KBM-7 (cell line): ENCODE measurements at places on chromosomes 7 and 10.

GRCh38 chr7:47576031-47576865, 5.7 kb downstream of the TNS3 start:
- DNase-seq = peak; percentile 70

- no peak for DNase-seq
Observed at GRCh38 chr7:139828446-139828845, 618 bp upstream of the TBXAS1 start.

- no peak for DNase-seq
Observed at GRCh38 chr10:132789659-132790148, 3.8 kb upstream of the NKX6-2 start.

GRCh38 chr7:67343114-67343513, 346.5 kb downstream of the TYW1 start:
- no peak for DNase-seq

GRCh38 chr7:100823140-100823525, 4.2 kb downstream of the EPHB4 start:
- DNase-seq = no peak

- peak; percentile 85 for DNase-seq
Observed at GRCh38 chr7:17041324-17041723, 159.5 kb upstream of the AGR3 start.

- DNase-seq = no peak
Observed at GRCh38 chr7:2924866-2925840, 81.0 kb upstream of the GNA12 start.

DNA sequence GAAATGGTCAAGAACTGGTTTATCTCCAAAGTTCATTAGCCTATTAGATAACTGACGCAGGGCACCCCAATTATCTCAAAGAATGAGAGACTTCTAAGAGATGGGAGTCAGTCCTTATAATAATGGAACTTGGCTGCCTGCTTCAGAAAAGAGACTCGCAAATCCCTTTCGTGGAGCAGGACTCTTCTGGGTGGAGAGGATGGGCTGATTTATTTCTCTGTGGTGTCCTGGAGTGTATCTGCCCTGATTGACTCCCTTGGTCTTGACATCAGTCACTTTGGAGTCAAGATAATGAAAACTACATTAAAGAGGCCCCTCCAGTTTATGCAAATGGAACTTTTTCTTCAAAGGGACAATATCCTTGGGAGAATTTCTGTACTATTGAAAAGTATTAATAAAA, 198.9 kb downstream of the HDAC9 start:
- DNase-seq = no peak

DNA sequence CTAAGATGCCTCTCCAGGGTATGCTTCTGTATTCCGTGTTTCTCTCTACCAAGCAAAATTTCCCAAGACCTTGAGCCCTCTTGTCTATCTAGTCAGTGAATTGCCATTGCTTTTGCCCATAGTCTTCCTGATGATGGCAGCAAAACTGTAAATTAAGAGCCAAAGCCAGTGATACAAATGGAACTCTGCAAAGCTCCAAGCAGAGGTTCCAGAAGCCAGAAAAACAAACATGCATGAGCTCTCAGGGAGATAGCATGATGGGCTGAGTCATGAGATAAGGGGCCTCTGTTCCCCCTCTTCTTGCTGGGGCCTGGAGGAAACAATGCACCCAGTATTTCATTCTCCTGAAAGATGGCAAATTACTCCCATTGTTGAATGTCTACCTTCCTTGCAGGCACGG, 24.7 kb downstream of the LSMEM1 start:
- DNase-seq = no peak

GRCh38 chr10:133194151-133194550, 34.1 kb downstream of the KNDC1 start:
- no peak for DNase-seq

GRCh38 chr7:31083210-31083786, 31.2 kb downstream of the ADCYAP1R1 start:
- DNase-seq = no peak

DNA sequence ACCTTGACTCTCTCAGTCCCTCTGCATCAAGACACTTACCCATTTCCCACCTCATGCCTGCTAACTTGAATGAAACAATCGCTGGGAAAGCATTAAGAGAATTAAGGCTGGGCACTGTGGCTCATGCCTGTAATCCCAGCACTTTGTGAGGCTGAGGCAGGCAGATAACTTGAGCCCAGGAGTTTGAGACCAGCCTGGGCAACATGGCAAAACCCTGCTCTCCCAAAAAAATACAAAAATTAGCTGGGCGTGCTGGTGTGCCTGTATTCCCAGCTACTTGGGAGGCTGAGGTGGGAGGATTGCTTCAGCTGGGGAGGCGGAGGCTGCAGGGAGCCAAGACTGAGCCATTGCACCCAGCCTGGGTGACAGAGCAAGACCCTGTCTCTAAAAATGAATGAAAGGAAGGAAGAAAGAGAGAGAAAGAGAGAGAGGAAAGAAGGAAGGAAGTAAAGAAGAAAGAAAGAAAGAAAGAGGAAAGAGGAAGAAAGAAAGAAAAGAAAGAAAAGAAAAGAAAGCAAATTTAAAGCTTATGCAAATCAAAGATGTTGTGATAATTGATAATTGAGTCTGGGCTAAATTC, 646 bp downstream of the SERPINE1 start:
- DNase-seq = no peak

DNA sequence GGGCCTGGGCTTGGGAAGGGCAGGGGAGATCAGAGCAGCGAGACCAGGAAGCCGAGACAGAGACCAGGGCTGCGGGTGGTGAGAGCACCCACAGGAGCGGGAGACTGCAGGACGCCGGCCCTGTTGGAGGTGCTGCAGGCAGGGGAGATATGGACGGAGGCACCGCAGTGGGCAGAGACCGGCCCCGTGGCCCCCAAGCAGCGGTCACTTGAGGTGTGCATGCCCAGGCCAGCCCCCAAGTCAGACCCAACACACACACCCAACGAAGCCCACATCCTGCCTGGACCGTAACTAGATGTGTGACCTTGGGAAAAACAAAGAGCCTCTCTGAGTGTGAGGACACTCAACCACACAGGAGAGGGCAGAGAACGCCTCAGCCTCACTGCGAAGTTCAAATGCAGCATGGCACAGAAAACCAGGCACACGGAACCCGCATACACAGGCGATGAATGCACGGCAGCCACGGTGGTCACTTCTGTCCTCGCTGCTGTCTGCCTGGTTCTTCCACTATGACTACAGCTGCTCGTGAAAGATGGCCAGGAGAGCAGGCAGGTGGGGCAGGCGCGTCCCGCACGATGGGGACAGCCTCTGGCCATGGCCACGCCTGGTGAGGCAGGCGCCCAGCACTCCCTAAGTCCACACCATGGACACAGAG, 214.7 kb downstream of the MAD1L1 start:
- no peak for DNase-seq

- DNase-seq = no peak
Observed at GRCh38 chr10:77504873-77505257, 132.7 kb downstream of the KCNMA1 start.

DNA sequence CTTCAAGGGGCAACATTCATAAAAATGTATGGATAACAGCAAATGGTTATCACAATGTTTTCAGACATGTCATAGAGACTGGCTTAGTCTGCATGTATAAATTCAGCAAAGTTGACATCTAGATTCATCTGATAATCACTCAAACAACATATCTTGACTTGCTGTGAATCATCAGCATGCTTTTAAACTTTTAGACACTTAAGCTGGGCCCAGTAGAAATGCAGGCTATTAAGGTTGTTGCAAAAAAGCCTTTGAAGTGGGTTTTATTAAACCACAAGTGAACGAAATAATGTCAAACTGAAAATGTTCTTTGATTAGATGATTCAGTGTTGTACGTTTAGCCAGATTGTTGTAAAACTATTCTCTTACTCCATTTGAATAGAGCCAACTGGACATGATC, 759.6 kb downstream of the NXPH1 start:
- no peak for DNase-seq

DNA sequence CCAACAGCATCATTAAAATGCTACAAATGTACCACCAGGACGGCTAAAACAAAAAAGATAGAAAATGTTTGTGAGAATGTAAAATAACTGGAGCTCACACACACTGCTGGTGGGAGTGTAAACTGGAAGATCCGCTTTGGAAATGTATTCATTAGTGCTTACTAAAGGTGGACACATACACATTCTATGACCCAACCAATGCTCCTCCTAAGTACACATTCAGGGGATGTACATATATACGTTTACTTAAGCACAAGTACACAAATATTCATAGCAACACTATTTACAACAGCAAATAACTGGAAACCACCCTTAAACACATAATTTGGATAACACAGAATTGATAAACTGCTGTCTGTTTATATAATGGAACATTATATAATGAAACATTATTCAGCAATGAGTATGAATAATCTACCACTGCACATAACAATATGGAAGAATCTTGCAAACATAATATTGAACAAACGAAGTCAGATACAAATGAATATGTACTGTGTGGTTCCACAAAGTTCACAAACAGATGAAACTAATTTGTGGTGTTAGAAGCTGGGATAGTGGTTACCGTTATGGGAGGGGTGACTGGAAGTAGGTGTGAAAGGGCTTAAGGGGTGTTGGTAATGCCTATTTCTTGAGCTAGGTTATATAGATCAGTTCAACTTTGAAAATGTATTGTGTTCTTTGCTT, 52.1 kb downstream of the STRA8 start:
- no peak for DNase-seq

- DNase-seq = no peak
Observed at GRCh38 chr7:139660317-139661042, 117.3 kb downstream of the HIPK2 start.

DNA sequence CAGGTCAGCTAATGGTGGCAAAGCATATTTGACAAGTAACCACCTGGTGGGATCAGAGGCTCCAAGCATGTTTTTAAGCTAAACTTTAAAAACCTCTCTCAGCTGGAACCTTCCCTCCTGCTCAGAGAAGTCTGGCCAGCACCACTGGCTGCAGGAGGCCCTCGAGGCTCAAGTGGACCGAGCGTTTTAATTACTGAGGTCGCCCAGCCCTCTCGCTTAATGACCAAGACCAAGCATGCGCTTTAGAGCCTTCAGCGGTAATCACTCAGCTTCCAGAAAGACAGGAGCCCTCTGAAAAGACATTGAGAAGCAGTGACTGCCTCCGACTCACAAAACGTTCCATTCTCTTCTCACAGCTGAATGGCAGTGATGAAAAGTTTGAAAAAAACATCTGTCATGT, 383.4 kb upstream of the ADARB2 start:
- DNase-seq = no peak

- peak; percentile 75 for DNase-seq
Observed at GRCh38 chr7:95916573-95917297, 144.4 kb downstream of the DYNC1I1 start.

GRCh38 chr7:2873686-2874551, 29.8 kb upstream of the GNA12 start:
- DNase-seq = no peak

- DNase-seq = no peak
Observed at GRCh38 chr7:31437250-31437865, 76.5 kb upstream of the ITPRID1 start.

- peak; percentile 36 for DNase-seq
Observed at GRCh38 chr10:119360181-119360921, 153.0 kb downstream of the GRK5 start.

DNA sequence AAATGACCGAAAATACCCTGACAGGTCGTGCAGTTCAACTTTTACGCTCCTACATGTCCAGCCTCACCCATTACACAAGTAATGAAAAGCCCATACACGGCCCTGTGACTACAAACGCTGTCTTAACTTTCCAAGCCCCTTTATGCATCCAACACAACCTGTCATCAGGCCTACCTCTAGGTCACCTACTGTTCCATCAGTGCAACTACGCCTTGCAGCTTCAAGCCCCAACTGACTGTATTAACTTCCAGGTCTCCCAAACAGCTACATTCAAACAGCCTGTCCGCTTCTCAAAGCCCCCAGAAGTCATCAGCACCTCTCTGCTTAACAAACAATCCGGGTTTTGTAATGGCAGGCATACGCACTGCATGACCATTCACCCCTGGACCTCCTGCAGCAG, 19.2 kb downstream of the ZNF107 start:
- no peak for DNase-seq

DNA sequence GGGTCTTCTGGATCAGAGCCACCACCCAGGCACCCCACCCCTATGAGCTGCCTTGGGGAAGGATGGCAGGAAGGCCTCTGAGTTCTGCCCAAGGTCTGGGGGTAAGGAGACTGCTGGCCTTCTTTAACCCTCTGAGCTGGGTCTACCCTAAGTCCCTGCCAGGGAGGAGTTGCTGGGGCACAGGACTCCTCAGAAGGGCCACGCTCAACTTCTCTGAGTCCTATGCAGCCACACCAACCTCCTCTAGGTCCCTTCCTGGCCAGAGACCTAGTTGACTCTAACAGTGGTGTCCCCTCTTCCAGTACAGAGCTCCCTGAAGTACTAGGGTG, 2.6 kb upstream of the NEURL1 start:
- DNase-seq = no peak

- no peak for DNase-seq
Observed at GRCh38 chr10:99540306-99540656, 7.5 kb downstream of the NKX2-3 start.

DNA sequence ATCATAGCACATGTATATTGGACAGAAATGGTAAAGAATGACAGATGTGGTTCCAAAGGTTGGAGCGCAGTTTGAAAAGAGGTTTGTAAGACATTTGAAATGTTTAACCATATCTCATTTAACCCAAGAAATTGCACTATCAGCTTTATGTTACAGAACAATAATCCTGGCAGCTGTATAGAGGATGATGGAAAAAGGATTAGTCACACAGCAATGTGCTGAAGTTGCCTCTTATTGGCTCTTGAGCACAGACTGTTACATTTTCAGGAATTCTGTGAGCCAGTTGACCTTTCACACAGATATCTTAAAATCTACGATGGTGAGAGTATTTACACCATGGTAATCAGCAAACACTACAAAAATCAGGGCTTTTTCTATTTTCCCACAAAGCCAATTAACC, 3.9 kb downstream of the COG5 start:
- DNase-seq = no peak

- DNase-seq = no peak
Observed at GRCh38 chr10:71177651-71178199, 34.6 kb upstream of the UNC5B start.

DNA sequence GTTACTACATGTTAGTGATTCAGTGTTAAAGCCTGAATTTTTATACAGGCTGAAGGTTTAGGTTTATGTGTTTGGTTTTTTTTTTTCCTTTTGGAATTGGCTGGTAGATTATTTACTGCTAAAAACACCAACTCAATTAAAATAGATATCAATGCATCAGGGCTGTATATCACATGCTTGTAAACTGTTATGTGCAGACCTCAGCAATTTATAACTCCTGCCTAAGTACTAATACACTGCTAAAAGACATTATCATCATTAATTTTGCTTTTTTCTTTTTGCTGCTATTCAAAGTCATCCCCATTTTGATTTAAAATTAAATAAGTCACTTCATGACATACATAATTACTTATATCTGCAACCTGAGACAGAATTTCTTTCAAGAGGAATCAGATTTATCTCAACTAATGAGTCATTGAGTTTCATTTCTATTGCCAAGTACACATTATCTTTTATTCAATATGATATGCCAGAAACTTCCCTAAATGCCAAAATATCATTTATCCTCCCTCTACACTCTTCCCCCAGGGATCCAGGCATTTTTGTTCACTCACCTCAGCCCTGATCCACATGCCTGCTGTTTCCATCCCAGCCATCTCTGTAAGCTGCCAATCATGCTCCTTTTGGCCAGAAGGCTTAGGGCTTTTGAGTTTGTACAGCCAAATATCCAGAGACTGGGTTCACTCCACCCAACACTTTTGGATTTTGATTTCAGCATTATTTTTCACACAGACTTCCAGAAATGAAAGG, 98.5 kb downstream of the POLR1F start:
- DNase-seq = no peak
